Activated T-helper 9 cell treated with anti-CD3 and anti-CD28 coated beads, Interleukin-2, amount 50 U/mL, for 16 hours (primary cell): ENCODE measurements at places on chromosomes 12 and 14.
A peak's percentile ranks its signal among the peaks of the same experiment; 100 is the strongest.

GRCh38 chr12:46357438-46358324 is 14.9 kb downstream of the SLC38A2 start:
- DNase-seq, result no peak

- peak; percentile 34 for DNase-seq
Measured at GRCh38 chr14:21978184-21978998, 304.8 kb upstream of the OR4E1 start.

DNA sequence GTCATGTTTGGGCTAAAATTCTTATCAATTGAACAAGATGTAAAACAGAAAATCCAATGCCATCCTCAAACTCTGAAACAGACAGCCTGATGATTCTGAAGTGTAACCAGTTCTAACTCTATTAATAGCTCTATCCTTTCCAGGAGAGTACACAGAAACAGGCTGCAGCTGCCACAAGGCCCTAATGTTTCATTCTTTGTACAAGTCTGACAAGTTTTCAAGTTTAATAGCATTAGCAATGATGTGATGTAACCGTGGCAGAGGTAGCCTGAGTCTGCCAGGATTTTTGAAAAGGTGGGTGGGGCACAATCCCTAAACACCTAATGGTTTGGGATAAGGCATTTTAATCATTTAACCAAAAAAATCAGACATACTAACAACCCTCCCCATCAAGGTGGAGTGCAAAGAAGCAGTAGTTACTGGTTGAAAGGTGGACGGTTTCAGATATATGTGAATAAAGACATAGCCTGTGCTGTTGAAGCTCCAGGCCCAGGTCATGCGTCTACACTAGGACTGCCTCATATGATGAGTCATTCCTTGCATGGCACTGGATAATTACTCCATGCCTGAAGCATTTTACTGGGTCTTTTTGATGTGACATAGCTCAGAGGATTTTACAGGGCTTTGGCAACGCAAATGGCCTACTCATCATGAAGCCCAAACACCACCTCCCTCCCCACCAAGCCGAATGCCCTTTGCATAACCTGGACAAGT is 145.1 kb upstream of the GRIP1 start:
- no peak for DNase-seq

GRCh38 chr12:109234012-109234411 is 75.1 kb downstream of the FOXN4 start:
- no peak for DNase-seq

GRCh38 chr12:5742258-5742657 is 202.8 kb downstream of the ANO2 start:
- DNase-seq, result no peak

GRCh38 chr12:68665016-68665569 is 21.7 kb upstream of the NUP107 start:
- DNase-seq, result no peak

- DNase-seq, result no peak
Measured at GRCh38 chr12:123055281-123055766, 74.8 kb downstream of the ARL6IP4 start.

GRCh38 chr12:3273409-3273853 is 196.3 kb downstream of the TSPAN9 start:
- DNase-seq, result no peak

GRCh38 chr12:13603953-13604352 is 377.4 kb downstream of the GRIN2B start:
- no peak for DNase-seq

- no peak for DNase-seq
Measured at GRCh38 chr12:85182699-85183098, 97.3 kb upstream of the ALX1 start.

GRCh38 chr14:70203686-70204085 is 14.9 kb upstream of the SLC8A3 start:
- no peak for DNase-seq

- no peak for DNase-seq
Measured at GRCh38 chr14:75064205-75064567, 362 bp upstream of the ACYP1 start.

DNA sequence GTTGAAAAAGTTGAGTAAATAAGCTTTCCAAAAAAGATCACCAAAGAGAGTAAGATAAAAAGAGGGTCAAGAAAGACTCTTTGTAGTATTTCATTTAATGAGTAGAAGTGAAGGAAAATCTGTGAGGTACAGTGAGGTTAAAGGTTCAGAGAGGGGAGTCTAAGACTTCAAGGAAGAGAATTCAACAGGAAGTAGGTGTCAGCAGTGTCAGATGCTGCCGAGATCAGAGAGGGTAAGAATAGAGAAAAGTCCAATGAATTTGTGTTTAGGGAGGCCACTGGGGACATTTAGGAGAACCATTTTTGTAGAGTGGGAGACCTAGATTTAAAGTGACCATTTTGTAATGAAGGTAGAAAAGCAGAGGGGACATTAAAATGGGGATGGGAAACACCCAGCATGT is 71.6 kb upstream of the KRAS start:
- no peak for DNase-seq

DNA sequence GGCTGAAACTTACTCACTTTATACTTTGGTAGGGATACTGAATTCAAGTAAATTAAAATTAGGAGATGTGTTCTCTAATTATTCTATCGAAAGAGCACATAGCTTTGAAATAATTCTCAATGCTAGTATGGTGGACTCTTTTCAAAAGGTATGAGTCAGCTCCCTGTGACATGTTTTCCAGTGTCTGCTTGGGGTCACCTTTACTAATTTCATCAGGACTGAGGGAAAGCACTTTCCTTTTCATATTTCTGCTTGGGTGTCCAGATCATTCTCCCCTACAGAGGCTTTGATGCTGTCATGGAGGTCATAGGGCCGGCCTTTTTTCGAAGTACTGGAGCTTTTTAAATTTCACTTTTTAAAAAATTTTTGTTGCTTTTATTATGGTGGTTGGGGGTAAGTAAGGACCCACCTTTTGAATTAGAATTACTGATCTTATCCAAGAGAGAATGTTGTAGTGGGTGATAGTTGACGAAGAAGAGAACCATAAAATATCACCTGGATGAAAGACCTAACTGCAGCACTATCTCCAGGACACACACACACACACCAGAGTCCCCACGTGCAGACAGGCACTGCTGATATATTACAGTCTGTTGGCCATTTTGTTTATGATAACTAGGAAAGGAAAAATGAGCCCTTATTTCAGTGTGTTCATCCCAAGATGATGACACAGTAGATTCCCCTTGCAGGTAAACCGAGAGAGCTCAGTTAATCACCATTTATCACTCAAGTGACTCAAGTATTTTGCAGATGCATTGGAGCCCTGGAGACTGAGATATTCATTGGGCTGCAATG is 558.6 kb downstream of the DIO2 start:
- DNase-seq, result no peak

GRCh38 chr12:128726886-128727285 is 96.9 kb downstream of the SLC15A4 start:
- no peak for DNase-seq

DNA sequence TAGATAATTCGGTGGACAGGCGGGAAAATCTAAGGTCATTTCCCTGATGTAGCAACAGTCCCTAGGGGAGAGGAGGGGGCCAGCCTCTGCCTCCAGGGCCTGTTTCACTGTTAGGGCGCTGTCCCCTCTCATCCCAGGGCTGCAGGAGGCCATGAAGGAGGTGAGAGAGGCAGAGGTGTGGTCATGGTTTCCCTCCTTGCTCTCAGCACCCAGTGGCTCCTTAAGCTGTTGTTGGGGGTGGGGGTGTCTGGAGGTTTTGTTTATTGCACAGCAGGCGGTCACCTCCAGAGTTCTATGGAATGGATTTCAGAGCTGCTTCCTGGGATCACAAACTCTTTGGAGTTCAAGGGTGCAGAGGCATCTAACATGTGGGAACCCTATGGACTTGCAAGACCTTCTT is 212.5 kb upstream of the RTL1 start:
- DNase-seq, result no peak

DNA sequence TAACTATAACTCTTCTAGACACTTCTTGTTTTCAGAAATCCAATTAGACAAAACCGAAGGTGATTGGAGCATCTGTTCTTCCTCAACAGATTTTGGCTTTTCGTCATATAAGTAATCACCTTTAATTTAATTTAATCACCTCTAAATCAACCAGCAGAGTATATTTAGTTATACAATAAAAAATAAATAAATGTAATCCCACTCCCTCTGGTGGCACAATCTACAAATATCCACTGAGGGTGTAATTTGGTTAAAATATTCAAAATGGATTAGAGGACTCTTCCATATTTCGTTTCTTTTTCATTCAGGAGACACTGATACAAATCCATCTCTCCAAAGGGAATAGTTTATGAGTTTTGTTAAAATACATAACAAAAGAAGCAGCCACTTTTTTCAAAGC is 18.3 kb upstream of the SLC35F4 start:
- DNase-seq, result no peak

- no peak for DNase-seq
Measured at GRCh38 chr12:101305226-101305779, 25.4 kb downstream of the UTP20 start.

- DNase-seq, result no peak
Measured at GRCh38 chr14:104886690-104887622, 21.9 kb downstream of the CEP170B start.

- DNase-seq, result no peak
Measured at GRCh38 chr14:83455561-83455960, 1921.9 kb upstream of the SEL1L start.

DNA sequence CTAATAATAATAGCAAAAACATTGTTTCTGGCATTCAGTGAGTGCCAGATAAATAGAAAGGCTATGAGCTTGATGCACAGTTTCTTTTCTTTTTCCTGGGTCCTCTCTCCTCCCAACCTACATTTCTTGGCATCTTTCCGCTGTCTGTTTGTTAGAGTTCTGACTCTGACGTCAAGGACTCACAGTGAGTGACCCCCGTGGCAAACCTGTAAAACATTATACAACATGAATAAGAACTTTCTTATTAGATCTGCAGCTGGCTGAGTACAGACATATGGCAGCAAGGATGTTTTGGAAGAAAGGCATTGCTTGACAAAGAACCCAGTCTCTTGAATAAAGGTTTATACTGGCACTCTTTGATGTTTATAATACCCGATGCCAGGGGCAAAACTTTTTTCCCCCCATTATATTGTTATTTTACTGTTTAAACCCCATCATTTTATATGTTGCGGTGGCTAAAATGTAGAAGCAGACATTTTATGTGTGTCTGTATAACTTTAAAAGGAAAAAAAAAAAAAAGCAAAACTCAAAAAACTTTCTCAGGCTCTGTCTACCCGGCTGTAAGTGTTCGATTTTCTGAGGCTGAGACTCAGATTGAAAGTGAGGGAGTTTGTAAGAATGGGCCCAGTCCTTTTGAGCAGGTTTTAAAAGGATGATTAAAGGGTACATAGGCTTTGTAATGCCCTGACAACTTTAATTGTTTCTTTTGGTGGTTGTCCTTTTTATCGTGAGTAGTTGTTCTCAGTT is 159.3 kb downstream of the PDE3A start:
- DNase-seq, result no peak

DNA sequence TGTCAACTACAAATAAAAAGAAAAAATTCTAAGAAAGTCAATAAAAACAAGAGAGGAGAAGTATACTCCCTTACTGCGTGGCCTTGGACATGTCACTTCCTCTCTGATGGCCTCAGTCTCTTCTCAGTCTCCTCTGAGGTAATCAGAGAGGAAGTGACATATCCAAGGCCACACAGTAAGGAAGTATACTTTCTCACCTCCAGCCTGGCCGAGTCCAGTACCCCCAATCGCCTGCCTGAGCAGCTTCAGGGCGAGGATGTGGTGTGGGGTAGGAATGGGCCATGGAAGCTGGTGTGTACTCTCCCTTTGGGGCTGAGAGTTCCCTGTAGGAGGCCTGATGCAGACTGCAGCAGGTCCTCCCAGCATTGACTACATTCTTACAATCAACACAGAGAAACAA is 15.8 kb downstream of the VDR start:
- DNase-seq, result no peak

GRCh38 chr14:99215277-99215676 is 56.7 kb downstream of the BCL11B start:
- no peak for DNase-seq

- no peak for DNase-seq
Measured at GRCh38 chr12:111124183-111124582, 203.8 kb upstream of the MYL2 start.

DNA sequence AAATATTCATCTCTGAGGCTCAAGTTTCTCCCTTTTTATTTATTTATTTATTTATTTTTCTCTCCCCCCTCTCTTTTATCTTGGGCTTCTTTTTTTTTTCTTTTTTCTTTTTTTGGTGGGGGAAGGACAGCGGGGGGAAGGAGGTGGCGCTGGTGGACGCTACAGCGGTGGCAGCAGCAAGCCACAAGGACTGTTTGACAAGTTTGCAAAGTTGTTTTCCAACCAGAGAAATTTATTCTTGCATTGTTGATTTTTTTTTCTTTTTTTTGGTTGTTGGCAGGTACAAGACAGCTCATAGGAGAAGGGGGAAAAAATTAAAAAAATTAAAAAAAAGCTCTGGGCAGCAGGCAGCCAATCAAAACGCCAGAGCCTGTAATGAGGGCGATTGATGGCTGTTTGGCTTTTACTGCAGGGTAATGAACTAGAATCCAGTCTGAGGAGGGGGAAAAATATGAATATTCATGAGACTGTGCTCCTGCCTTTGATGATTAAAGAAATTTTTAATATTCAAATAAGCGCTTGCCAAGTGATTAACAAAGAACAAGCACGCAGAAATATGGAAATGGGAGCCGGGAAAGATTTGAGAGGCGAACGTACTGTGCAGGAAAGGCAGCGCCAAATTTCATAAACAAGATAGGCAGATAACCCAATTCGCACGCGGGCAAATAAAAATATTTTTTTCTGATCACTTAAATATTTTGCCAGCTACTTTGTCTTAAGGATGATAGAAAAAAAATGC is 36.2 kb downstream of the BCL11B start:
- no peak for DNase-seq

DNA sequence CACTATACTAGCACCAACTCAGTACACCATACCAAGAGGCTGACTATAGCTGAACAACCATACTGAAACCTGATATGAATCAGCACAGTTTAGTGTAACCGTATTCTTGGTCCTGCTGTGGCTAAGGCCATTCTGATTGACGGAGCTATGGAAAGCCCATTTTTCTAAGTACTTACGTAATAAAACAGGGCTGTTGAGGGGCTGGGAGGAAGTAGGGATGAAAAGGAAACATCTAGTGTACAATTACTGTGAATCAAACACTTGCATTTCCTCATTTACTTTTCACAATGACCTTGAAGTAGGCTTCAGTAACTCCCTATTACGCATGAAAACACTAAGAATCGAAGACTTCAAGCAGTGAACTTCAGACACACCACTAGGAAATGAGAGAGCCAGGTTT is 198.2 kb downstream of the BTG1 start:
- DNase-seq, result no peak
